ENCODE measurements at places on chromosomes 7 and 10.
A peak's percentile ranks its signal among the peaks of the same experiment; 100 is the strongest.

GRCh38 chr10:80917636-80918035, 379.9 kb downstream of the SH2D4B start:
- no peak for DNase-seq

GRCh38 chr7:151437159-151437553, 2.8 kb downstream of the CRYGN start:
- DNase-seq, result no peak

GRCh38 chr7:25752967-25753791, 398.8 kb upstream of the NFE2L3 start:
- no peak for DNase-seq

- DNase-seq, result no peak
Measured at GRCh38 chr7:11726001-11726793, 105.8 kb downstream of the THSD7A start.

- no peak for DNase-seq
Measured at GRCh38 chr10:90175161-90175681, 473.8 kb downstream of the KIF20B start.

DNA sequence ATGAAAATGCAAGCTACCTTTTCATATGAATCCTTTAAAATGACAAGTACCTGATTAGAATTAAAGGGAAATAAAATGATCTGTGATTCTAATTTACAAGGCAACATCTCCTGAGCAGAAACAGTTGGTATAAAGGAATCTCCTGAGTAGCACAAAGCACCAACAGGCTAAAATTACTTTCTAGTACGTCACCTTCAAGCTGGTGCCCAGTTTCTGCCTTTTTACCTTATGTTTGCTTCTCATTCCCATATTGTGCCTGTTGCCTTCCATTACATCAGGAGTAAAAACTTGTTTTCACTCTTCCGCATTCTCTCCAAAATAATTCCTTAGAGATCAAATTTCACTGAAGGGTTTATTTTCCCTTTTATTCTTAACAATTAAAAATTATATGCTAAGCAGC, 587.1 kb upstream of the KCND2 start:
- DNase-seq, result no peak

DNA sequence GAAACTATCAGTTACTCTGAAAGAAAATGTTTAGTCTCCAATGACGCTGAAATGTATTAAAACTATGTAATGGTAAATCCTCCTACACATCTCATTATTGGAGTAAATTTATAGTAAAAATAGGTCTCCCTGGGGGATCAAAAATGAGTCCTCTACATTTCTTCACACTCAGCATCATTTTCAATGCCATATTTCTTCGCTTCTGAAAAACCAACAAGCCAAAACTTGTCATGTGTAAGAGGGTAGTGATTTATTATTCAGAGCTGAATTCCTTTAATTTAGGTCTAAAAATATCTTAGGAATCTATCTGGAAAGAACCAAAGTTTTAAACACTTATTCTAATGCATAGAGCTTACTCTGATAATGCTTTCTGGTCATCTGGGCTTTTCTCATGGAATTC, 3.0 kb downstream of the PDK4 start:
- no peak for DNase-seq

DNA sequence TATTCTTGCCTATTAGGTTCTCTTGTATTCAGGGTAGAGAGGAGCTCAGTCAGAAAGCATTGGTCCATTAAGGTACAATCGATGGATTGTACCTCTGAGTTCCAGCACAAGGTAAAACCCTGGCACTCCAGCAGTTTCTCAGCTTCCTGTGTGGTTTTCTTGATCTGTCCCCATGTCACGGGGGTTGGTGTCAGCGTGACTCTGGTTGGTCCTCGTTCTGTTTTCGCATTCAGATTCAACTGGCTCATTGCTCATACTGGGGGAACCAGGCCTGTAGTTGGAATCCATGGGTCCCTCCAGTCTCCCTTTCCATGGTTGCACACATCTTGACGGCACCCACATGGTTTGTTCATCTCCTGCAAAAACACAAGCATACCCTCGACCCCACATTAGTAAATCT, 32.7 kb upstream of the RASGEF1A start:
- no peak for DNase-seq

DNA sequence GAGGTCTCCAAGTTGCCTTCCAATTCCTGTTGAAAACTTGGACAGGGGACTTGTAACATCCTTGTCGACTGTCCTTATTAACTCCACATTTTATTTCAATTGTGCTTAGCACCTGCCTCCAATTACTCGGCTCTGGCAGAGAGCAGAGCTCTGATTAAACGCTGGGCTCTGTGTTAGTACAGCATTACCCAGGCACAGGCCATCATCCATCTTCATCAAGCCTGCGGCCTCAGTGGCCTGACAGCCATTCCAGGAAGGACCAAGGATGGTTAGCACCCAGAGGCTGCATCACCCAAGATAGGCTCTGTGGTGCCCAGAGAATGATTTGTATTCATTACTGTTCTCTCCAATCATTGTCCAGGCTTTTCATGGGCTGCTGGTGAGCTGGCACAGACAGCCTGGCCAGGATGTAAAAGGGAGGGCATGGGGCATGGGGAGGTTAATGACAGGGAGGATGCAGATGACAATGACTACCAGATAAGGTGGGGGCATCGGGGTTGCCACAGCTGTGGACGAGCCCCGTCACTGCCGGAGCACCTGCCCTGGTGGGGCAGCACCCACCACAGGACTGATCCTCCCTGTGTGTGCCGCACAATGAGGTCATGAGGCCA, 123.3 kb downstream of the PTPN20 start:
- no peak for DNase-seq

- DNase-seq, result no peak
Measured at GRCh38 chr7:22732556-22733126, 5.6 kb downstream of the IL6 start.

DNA sequence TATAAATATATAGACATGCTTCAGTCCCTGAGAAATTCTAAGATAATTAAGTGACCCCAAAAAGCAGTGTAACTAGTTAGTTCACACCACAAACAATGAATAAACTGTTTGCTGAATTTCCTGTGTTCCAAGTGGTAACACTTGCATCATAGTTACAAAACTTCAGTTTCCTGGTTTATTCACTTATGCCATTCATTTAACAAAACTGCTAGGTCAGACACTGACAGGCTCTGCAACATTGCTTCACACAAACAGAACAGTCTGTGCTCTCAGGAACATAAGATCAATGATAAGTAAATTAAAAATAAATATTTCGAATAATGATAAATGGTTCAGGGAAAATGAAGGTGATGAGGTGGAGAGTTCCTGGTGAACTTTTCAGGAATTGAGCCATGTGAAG, 133.3 kb upstream of the NAMPT start:
- DNase-seq, result no peak

DNA sequence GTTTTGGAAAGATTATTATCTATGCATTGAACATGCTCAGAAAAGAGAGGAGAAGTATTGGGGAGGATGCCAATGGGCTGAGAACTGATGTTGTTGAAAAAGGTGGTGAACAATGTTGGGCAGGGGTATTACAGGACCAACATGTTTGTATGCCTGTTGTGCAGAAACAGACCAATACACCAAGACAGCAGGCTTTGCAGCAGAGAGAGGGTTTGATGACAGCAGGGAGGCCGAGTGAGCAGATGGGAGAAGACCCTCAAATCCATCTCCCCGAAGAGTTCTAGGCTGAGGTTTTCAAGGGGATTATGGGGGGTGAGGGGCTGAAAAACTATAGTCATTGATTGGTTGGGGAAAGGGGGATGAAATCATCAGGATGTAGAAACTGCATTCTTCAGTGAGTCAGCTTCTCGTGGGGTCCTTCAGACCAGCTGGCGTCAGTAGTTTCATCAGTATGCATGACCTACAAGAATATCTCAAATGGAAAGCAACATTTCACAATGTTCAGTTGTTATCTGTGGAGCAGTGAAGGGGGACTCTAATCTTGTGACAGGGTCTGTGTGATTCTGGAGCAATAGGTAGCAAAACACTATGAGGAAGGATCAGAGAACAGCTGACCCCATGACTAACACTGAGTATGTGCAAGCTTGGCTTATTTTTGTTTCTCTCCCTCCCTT, 167.8 kb downstream of the BAMBI start:
- no peak for DNase-seq

GRCh38 chr7:114062810-114063209, 144.0 kb upstream of the PPP1R3A start:
- DNase-seq, result no peak

DNA sequence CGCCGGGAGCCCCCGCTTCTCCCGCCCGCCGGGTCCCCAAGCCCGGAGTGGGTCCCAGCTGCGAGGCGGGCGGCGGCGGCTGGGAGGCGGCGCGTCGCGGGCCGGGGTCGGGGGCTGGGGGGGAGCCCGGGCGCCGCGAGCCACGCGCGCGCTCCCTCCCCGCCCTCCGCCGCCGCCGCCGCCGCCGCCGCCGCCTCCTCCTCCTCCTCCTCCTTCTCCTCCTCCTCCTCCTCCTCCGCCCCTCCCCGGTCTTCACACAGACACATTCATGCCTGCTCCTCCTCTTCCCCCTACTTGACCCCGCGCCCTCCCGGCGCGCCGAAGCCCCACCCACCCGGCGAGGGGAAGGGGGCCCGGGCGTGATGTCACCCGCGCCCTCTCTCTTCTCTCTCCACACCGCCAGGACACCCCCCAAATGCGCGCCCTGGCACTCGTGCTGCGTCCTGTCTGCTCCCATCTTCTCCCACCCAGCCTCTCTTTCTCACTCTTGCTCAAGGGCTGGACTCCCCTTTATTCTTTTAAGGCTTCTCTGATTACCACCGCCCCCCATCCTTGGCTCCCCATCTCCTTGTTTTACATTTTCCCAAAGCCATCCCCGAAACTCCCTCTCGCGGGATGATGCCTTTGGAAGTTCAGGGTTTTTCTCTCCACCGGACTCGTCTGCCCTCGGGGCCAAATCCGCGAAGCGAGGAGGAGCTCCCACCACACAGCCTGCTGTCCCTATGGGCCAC, 967 bp upstream of the GLI3 start:
- no peak for DNase-seq

DNA sequence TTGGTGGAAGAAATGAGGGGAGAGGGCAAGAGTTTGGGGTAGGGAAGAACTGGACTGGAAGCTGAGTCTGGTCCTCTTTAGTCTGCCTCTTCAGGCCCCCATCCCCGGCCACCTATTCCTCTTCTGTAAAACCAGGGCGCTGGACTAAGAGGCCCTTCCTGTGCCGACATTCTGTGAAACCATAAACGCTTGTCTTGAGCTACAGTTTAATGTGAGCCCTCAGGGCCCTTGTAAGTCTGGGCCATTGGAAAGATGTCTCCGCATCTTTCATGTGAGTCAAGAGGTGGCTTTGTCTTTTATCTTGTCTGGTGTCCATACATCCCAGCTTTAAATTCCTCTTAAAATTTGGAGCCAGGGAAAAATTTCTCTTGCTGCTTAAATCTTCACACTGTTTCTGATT, 90.6 kb downstream of the PLCE1 start:
- DNase-seq, result no peak

DNA sequence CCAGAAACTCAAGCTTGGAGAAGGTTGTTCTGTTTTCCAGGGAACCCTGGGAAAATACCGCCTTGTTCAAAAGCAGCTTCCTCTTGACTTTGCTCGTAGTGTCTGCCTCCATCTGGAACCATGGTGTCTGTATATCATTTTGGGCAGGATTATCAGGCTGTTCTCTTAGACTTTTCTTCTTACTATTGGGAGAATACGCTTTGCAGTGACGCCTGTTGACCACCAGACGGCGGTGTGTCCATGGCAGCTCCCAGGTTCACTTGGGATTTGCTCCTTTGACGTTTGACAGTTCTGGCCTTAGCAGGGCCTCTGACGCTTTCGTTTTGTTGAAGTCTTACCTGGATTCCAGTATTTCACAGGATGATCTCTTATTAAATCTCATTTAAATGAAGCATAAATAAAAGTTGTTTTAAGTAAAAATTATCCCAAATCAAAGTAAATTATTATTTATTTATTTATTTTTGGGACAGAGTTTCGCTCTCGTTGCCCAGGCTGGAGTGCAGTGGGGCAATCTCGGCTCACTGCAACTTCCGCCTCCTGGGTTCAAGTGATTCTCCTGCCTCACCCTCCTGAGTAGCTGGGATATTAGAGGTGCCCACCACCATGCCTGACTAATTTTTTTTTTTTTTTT, 41.8 kb upstream of the GJD4 start:
- peak; percentile 54 for DNase-seq

DNA sequence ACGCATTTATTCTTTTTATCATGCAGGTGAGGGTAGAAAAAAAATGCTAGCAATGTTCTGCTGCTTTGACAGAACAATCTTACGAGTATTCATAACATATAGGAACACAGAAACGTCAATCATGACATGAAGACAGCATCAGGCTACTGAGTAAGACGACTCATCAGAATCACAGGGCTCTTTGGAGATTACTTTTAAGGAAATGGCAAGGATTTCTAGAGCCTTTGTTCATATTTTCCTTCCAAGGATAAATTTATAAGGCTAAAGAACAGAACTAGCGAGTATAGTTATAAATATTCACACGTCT, 39.8 kb upstream of the DNAJC1 start:
- DNase-seq, result no peak

DNA sequence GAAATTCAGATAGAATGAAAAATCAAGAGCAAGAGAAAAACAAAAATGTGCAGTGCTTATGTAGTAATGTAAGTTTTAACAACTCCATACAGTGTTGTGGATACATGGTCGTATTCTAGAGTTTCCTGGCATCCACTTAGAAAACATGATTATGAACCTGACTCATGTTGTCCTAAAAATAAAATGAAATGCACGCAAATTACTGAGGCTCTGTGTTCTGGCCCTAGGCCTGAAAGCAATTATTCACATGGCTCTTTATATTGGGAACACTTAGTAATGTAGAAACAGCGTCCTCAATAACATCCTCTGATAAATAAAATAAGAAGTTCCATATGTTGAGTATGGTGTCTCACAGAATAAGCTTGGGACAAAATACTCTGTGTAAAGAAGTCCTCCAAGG, 200.2 kb upstream of the SEMA3E start:
- DNase-seq, result no peak

GRCh38 chr7:129779602-129780256, 168.2 kb downstream of the NRF1 start:
- DNase-seq, result no peak

GRCh38 chr7:116511552-116512519, 12.3 kb downstream of the CAV2 start:
- no peak for DNase-seq

GRCh38 chr7:155268921-155269650, 28.6 kb upstream of the INSIG1 start:
- no peak for DNase-seq

GRCh38 chr10:35927990-35928488, 285.9 kb upstream of the FZD8 start:
- no peak for DNase-seq

- DNase-seq, result no peak
Measured at GRCh38 chr7:96179837-96180236, 142.1 kb downstream of the SLC25A13 start.

DNA sequence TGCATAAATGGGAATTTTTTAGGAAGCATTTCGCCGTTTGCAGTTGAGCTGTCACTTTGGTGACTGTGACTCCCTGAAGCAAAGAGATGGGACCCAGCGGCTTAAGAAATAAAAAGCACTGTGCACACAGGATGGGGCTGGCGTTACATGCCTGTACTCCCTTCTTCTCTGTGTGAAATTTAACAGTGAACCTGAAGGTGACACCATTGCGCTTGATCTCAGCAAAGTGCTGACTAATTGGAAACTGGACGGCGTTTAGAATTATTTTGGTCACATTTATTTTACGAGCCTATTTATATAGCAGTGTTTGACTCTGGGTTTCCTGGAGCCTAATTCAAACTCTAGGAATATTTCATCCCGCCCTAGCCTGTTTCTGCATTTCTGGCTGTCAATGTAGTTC, 146.2 kb downstream of the PAXIP1 start:
- DNase-seq, result no peak
